ENCODE measurements at places on chromosomes 12 and 14.

DNA sequence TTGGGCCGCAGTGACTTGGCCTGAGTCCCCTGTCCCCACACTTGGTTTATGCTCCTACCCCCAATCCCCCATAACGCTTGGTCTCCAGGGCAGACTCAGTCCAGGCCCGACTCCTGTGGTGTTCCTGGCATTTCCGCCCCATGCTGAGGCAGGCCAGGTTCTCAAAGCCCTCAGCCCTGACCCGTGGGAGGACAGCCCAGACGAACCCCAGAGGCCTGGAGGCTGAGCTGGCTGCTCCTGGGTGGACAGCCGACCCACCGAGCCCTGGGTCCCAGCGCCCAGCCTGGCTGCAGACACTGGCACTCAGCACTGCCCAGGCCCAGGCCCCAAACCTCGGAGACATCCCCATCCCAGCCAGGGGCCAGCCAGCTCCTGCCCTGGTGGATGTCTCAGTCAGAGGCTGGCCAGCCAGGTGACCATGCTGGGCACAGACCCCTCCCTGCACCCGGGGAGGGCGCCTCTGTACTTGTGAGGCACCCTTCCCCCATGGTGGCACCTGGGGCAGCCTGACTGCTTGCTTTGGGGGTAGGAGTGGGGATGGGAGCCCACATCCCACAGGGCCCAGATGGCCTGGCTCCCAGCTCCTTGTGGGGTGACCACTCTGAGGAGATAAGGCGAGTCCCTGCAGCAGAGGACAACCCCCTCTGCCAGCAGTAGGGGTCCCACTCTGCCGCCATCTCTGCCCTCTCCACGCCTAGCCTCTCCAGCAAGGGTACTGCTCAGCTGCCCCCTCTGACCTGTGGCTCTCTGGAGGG lies 1.4 kb downstream of the PLD4 start:
- no peak for DNase-seq

GRCh38 chr12:46983959-46984841 lies 95.2 kb upstream of the PCED1B start:
- peak; percentile 15 for DNase-seq

GRCh38 chr14:22252686-22253085 lies 336.3 kb downstream of the DAD1 start:
- no peak for DNase-seq

DNA sequence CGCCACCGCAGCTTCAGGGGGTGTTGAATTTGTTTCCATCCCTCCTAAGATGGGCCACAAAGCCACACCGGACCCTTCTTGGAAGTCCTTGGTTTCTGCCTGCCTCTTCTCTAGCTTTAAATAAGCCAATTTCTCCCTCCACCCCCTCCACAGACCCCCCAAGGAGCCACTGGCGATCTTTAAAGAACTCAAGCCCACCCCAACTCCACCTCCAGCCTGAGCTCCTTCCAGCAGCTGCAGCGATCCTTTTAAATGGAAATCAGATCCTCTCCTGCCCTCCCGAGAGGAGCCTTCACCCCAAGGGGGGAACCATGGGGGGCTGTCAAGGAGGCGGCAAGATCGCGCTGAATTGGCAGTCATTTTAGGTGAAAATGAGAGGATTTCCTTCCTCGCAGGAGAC lies 133.1 kb downstream of the NCOR2 start:
- no peak for DNase-seq

GRCh38 chr14:62453226-62453625 lies 592.0 kb downstream of the KCNH5 start:
- no peak for DNase-seq

- peak; percentile 39 for DNase-seq
Measured at GRCh38 chr12:14211947-14212387, 153.5 kb upstream of the ATF7IP start.

GRCh38 chr14:88164906-88165534 lies 158.0 kb downstream of the KCNK10 start:
- no peak for DNase-seq

DNA sequence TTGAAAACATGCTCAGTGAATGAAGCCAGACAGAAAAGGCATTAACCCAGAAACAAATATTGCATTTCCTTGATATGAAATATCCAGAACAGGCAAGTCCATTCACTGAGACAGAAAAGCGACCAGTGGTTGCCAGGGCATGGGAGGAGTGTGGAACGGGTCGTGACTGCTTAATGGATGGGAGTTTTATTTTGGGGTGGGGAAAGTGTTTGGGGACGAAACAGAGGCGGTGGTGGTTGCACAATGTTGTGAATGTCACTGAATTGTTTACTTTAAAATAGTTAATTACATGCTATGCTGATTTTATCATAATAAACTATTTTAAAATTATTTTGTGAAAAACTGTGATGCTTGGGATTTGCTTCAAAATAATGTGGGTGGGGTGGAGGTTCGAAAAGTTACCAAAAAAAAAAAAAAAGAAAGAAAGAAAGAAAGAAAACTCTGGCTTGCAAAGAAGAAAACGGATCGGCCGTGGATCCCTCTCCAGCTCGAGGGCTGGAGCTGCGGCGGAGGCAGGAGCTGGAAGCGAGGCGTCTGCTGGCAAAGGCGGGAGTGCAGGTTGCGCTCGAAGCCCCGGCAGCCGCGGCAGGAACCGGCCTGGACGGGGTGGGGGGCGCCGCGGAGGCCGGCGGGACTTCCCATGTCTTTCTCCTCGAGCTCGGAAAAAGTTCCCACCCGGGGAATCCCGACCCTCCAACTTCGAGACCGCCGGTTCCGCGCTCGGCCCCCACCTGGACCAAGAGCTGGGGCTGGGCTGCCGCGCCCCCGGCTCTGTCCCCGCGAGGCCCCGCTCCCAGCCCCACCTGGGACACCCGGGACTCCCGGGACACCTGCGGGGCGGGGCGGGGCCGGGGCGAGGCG lies 524 bp upstream of the P2RX2 start:
- DNase-seq, result no peak

- DNase-seq, result no peak
Measured at GRCh38 chr12:13079440-13079906, 24.0 kb downstream of the GSG1 start.

- DNase-seq, result no peak
Measured at GRCh38 chr12:4001031-4001430, 127.8 kb upstream of the PARP11 start.

- no peak for DNase-seq
Measured at GRCh38 chr12:98370976-98371375, 144.4 kb upstream of the TMPO start.

GRCh38 chr14:105489542-105490266 lies 1.3 kb upstream of the TEDC1 start:
- peak; percentile 56 for DNase-seq

DNA sequence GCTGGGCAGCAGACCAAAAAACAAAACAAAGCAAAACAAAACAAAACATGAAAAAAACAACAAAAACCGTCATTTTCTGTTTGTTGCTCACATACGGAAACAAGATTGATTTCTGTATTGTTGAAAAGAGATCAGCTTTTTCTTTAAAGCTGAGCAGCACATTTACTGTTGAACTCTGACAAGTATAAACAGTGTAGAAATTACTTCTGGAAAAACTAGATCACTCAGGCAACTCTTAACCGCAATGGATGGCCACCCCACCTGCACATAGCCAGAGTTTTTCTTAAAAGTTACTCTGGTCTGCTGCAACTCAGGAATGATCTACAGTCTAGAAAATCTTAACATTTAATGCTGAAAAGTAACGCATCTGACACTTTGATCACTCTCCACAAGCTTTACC lies 80.9 kb downstream of the PPM1H start:
- no peak for DNase-seq

- DNase-seq, result no peak
Measured at GRCh38 chr12:128702371-128702770, 121.4 kb downstream of the SLC15A4 start.

- no peak for DNase-seq
Measured at GRCh38 chr12:98053202-98053601, 462.2 kb upstream of the TMPO start.

DNA sequence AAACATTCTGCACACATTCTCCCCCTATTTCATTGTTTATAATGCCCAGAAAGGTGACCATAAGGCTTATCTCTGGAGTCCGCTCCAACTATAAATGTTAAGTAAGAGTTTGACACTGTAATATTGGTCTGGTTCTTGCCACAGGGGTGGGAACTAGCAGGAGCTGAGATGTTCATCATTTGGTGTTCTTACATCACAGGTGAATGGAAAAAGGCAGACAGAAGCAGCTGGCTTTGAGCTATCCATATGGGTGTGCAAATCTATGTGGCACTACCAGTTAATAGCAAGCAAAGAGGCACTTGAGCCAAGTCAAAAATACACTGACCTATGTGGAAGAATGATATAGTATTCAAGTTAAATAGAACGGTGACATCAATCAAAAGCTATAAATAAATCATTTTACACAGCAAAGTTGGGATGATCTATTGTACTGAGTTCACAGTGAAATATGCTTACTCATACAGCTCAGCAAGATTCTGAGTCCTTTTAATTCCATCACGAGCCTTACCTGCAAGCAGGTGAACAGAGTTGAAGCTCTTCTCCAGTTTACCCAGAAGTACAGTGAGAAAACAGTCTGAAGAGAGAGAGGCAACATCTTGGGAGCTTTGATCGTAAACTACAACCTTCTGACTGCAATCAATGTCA lies 43.2 kb downstream of the DUSP16 start:
- DNase-seq, result no peak

GRCh38 chr12:78007173-78007572 lies 176.5 kb downstream of the NAV3 start:
- no peak for DNase-seq

- no peak for DNase-seq
Measured at GRCh38 chr12:11855983-11856374, 206.5 kb downstream of the ETV6 start.

All from anterior cingulate cortex (tissue), 58 donors.